Stimulated activated CD8-positive, alpha-beta memory T cell treated with anti-CD3 and anti-CD28 coated beads, Interleukin-7, amount 100 ng/mL, for 1 hour (primary cell): ENCODE measurements at places on chromosomes 11 and 22.

DNA sequence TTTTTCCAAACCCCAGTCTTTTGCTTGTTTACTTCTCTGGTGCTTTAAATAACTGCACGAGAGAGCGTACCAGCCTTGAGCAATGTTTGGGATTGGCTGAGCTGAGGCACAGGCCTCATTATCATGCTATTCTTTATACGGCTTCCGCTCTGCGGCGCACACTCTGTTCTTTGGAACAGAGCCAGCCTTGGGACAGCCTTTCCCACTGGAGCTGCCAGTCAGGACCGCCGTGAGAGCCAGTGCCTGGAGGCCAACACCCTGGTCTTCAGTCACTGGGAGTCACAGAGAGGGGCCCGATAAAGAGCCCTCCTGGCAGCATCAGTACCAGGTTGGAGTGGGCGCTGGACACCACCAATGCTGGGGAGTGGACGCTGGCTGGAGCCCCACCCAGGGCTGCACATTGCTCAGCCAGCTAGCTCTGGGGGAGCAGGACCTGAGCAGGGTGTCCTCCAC lies 125.6 kb downstream of the BCR start:
- DNase-seq, result no peak

- DNase-seq, result no peak
Observed at GRCh38 chr11:116931206-116931953, 94.0 kb upstream of the APOA1 start.

DNA sequence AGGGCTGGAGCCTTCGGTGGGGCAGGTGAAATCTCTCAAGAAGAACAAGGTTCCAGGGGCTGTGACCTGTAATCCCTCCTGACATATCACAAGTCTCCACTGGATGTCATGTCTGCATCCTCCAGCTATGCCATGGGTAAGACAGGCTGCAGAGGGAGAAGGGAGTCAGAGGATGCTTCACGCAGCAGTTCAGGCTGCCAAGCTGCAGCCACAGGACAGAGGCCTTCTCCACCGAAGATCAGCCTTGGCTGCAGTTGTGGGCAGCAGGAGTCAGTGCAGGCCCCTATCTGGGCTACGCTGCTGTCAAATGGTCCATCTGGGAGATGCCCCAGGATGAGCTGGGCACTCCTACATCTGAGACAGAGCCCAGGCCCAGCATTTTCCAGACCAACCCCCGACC lies 25.0 kb downstream of the DKK3 start:
- no peak for DNase-seq

GRCh38 chr22:44676441-44677352 lies 25.3 kb upstream of the PRR5 start:
- no peak for DNase-seq

- no peak for DNase-seq
Observed at GRCh38 chr11:45900916-45901617, 6.0 kb downstream of the FREY1 start.
